Hematopoietic multipotent progenitor cell treated with erythropoietin and hydrocortisone succinate and interleukin-3 and kit ligand, for 4 days (in vitro differentiated cells): ENCODE measurements at places on chromosomes 11 and 22.

DNA sequence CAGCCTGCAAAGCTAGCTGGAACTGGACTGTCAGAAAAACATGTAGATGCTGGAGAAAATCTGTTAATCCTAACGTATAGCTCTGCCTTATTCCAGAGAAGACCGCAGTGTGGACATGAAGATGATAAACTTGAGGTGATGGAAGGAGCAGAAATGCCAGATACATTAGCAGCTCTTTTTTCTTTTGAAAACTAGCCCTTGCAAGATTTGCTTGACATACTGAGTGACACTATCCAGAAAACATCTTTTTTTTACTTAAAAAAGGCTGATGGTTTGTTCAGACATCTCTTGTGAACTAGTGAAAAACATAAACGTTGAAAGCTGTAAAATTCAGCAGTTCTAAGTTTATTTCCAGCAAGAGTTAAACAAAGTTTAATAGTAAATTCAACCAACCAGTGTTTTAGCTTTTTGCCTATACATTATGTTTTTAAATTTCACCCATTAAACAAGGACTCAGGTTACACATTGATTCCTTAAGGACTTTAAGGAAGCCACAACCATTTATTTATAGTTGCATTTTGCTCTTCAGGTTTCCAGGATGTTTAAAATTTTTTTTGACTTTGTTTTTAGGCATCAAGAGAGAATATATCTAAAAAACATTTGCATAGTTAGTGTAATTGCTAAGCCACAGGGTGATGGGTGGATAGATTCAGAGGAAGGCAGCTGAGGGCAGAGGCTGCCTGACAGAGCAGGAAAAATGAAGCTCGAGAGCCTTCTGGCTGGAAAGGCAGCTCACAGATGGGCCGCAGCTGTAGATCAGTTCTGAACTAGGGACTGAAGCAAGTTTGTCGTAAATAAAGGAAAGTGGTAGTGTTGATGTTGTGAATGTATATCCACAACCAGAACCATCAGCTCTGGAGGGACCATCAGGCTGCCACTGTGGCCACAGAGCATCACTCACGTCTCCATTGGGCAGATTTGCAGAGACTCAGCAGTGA lies 9.5 kb downstream of the SNAP29 start:
- no peak for DNase-seq

DNA sequence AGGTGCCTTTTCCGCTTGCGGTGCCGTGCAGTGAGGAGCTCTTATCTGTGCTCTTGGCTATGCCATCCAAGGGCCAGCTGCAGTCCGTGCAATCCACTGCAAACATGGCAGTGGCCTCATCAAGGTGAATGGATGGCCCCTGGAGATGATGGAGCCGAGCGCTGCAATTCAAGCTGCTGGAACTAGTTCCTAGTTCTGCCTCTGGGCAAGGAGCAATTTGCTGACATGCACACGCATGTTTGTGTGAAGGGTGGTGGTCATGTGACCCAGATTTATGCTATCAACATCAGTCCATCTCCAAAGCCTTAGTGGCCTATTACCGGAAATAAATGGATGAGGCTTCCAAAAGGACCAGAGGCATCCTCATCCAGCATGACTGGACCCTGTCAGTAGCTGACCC lies 3.1 kb upstream of the EHD1 start:
- DNase-seq, result no peak

GRCh38 chr11:121368364-121369240 lies 76.0 kb downstream of the SC5D start:
- DNase-seq, result no peak

- DNase-seq, result peak; percentile 3
Observed at GRCh38 chr11:93573184-93573583, 30.0 kb upstream of the SMCO4 start.

DNA sequence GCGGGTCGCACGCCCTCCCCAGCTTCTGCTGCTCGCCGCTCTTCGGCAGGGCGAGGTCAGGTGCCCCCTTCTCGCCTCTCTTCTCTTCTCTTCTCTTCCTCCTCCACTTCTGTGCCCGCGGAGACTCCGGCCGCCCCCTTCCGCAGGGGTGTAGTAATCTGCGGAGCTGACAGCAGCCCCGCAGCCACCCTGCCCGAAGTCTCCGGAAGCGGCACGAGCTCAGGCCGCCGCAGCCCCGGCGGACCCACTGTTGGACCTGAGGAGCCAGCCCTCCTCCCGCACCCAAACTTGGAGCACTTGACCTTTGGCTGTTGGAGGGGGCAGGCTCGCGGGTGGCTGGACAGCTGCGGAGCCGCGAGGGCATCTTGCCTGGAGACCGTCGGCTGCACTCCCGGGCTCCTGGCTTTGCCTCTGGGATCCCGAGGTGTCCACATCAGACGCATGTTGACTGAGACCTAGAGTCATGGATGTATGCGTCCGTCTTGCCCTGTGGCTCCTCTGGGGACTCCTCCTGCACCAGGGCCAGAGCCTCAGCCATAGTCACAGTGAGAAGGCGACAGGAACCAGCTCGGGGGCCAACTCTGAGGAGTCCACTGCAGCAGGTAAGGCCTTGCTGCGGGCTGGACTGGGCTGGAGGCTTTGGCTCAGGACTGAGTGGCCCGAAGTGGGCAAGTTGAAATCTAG lies 486 bp downstream of the STIM1 start:
- peak; percentile 84 for DNase-seq

DNA sequence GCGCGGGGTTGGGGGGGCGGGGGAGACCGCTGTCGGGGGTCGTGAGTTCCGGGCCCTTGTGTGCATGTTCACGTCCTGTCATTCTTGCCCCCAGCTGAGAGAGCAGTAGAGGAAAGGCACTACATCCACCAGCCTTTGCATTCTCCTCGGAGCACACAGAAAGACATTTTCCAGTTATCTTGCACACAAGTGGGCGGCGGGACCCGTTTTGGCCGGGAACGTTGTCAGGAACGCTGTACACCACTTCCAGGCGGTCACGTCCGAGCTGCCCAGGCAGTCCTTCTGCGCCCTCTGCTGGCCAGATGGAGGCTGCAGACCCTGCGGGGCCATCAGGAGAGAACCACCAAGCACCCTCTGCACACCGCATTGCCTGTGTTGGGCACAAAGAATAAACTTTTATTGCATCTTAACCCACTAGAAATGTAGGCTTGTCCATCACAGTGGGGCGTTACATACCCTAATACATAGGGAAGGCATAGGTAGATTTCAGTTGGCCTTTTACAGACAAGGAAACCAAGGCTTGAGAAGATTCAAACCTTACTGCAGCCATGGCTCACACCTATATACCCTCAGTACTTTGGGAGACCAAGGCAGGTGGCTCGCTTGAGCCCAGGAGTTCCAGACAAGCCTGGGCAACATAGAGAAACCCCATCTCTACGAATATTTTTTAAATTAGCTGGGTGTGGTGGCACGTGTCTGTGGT lies 2.8 kb upstream of the CDKN1C start:
- peak; percentile 91 for DNase-seq

- no peak for DNase-seq
Observed at GRCh38 chr11:70078095-70078780, at the start of gene ANO1. Gene ANO1, plus strand, starts transcription at chr11:70078317. Its CDS starts 290 bp downstream, at chr11:70078607.

DNA sequence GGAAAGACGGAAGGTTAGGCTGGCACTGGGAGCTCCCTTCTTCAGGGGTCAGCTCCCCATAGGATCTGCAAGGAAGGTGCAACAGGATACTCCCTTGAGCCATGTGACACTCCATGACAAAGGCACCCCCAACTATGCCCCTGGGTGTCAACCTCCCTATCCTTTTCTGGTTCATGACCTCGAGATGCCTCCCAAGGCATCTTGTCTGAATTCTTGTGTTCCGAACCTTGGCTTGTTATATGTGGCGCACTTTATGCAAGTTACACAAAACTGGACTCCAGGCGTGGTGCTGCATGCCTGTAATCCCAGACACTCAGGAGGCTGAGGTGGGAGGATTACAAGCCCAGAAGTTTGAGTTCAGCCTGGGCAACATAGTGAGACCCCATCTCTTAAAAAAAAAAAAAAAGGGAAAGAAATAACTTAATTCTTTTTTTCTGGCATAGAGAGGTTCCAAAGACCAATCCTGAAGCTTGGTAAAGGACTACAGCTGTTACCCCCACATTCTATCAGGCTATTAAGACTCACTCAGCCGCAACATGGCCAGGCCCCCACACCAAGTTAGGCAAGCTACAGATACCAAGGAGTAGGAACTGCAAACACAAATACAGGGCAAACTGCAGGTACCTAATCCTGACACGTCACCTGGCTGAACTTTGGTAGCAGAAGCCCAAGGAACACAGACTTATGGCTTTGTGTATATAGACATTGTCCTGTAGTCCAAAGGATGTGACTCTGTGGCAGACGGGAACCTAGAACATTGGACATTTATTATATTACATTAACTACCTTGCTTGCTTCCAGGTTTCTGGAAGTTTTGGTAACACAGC lies 1.4 kb downstream of the C11orf24 start:
- no peak for DNase-seq

DNA sequence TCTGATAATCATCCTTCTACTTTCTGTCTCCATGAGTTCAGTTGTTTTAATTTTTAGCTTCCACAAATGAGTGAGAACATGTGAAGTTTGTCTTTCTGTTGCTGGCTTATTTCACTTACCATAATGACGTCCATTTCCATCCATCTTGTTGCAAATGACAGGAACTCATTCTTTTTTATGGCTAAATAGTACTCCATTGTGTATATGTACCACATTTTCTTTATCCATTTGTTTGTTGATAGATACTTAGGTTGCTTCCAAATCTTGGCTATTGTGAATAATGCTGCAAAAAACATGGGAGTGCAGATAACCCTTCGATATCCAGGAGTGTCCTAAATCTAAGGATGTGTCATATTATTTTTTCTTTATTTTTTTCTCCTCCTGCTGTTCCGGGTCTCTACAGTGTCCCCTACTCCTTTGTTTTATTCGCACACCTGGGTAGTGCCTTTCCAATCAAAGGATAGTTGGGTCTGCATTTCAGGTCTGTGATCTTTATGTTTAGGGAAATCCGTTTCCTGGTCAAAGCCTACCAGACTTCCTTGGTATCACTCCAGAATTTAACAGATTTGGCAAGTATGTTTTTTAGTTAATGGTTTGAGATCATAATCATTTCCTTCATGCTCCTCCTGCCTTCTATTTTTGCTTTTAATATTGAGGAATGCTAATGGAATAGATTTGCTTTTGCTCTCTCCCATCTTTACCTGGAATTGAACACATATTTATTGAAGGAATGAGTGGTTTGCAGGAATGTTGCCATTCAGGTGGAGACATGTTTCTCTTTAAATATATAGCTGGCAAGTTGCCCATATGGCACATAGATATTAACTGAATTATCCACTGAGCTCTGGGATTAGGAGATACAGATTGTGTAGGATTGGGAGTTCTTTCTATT lies 53.7 kb downstream of the ARHGEF12 start:
- DNase-seq, result no peak

- DNase-seq, result no peak
Observed at GRCh38 chr11:34206407-34207300, 101.2 kb downstream of the NAT10 start.

DNA sequence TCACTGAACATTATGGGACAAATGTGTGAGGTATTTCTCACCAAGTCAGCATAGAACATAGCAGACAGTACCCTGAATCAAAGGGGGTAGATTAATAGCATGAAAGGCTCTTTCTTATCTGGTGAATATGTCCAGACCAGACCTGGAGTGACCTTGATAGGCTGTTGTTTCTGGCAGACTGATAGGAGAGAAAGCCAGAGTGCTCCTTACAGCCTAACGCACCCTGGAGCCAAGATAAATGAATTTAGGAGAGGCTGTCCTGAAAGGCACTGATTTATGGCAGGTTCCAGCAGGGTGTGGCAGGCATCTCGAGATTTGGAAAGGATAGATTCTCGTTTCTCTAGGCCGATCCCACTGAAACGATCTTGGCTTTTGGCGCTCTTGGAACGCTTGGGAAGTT lies 204.6 kb downstream of the DBX1 start:
- peak; percentile 23 for DNase-seq
